ENCODE measurements at places on chromosomes 16 and 17.

- DNase-seq = no peak
Measured at GRCh38 chr16:1435921-1436697, 5.2 kb downstream of the PERCC1 start.

DNA sequence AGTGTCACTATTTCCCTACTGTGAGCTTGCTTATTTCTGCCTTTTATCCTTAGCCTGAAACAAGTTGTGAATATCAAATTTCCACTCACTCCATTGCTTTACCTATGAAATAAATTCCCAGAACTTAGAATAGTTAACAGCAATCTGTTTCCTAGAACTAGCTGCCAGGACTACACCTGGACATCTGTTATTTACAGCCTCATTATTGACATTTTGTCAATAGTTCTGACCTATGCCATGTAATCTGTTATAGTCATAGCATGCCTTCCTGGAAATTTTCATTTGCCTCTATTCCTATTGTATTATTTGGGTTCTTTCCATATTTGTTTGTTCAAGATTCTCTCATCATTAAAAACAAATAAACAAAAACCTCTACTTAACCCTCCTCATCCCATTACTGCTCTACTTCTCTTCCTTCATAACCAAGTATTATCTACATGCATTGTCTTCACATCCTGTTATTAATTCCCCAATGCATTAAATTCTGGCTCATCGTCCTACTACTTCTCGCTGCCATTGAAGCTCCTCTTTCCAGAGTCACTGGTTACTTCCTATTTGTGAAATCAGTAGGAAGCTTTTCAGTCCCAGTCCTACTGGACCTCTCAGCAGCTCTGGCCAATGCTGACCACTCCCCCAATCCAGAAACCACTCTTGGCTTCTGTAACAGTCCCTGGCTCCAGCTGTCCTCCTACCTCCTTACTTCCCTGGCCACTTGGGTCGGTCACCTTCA is 55.3 kb downstream of the PIGL start:
- no peak for DNase-seq

DNA sequence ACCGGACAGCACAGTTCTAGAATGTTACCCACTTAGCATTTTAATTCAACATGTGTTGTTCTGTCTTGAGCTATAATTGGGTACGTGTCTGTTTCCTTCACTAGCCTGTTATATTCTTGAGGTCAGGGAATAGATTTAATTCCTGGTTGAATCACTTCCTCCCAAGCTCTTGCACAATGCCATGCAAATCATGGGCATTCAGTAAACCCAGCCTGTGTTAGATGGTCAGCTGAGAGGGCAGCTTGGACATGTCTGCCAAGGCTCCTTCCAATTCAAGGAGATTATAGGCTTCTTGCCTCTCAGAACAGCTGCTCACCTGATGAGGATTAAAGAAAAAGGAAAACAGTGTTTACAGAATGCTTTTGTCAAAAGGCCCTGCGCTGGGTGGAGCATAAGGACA is 12.6 kb downstream of the C1QTNF1 start:
- DNase-seq = peak; percentile 72

- DNase-seq = no peak
Measured at GRCh38 chr16:77373726-77374125, 61.1 kb downstream of the ADAMTS18 start.

DNA sequence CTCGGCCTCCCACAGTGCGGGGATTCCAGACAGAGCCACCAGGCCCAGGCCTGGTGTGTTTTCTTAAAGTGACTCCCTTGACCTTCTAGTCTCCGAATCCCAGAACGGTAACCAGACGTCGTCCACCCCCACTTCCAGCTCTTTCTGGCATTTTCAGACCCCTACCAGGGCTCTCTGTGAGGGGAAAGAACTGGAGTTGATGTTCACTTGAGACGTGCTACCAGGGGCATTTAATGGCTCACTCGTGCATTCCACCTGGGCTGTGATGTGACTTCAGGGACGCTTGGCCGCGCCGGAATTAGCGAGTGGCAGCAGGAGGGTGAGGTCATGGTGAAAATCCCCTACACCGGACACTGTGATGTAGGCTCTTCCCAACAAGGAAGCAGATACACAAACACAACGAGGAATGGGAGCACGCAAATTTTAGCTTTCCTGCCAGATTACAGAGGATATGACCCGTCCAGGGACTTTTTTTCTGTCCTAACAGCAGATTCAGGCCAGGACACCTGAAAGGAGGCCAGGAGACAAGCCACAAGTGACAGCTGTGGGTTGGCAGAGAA is 1.1 kb upstream of the GNA13 start:
- no peak for DNase-seq

DNA sequence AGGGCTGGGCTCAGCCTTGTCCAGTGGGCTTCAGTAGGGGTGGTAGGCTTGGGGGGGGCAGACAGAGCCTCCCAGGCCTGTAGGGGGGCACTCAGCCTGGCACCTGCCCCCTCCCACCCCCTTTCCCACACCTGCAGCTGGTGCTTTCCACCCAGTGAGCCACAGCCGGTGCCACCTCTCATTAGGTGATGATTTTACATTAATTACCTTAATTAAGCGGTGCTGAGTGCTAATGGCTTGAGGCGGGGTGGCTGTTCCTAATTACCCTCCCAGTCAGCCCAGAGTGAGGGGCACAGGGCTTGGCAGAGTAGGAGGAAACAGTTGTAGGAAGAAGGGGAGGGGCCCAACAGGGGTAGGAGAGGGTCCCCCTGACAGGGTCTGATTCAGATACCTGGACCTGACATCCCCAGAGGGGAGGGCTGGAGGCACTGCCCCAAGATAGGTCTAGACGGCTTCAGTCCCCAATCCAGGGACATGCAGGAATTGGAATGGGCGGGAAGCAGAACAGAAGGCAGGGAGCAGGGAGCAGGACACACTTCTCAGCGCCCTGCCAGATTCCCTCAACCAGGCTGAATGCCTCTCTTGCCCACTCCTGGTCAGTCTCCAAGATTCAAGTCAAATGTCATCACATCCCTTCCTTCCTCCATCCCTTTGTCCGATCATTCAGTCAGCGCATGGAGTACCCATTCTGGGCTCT is 26.5 kb upstream of the PHF12 start:
- no peak for DNase-seq

DNA sequence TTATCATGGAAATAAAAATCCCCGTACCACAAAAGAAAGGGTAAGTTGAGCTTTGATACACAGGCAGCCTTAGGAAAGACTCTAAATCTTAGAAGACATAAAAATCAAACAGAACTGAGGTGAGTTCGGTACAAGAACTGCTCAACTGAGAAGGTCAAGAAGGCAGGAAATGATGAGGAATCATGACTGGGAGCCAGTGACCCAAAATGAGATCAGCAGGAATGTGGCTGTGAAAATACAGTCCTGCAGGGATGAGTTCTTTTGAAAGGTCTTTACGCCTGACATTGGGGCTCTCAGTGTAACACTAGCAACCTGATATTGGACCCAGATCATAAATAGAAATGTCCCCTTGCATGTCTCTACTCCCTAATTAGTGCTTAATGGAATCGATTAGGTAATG is 56.3 kb upstream of the CDH11 start:
- DNase-seq = no peak

DNA sequence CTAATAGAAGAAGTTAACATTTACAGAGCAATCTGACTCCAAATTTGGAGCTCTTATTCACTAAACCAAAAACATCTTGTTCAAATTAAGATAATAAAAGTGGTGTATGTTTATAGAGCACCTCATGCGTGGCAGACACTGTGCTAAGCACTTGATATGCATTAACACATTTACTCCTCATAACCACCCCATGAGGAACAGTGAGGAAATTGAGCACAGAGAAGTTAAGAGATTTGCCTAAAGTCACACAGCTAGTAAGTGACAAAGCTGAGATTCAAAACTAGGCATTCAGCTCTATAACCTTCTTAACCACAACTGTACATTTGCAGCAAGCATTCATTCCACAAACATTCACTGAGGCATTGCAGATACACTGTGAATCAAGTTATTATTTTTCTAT is 94.0 kb downstream of the VAT1L start:
- DNase-seq = no peak

DNA sequence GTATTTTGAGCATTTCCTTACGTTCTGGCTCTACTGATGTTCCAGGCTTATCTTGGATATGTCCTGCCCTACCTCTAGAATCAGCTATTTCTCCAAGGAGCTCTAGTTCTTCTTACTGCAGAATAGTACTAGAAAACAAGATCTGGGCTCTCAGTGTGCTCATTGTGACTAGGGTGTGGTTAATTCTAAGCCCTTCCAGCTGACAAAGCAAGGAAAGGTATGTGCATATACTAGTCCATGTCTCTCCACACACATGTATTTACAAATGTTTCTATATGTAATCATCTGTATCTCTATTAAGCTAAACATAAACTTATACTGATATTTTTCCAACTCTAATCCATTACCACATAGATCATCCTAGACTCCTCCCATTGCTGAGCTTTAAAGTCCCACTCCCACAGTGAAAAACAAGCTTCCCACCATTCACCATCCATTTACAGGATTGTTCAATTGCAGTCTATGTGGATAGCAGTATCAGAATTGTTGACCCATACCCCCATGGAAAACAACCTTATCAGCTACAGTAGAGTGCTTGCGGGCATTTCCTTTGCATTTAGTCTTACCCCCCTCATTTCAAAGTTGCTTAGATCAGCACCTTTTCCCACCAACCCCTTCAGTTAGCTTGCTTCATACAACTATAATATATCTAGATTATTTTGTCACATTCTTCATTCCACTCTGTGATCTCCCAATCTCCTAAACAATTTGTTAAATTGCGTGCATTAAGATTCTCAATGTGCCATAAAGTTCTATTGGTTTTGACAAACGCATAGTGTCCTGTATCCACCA is 194.5 kb downstream of the SOX9 start:
- no peak for DNase-seq

- DNase-seq = no peak
Measured at GRCh38 chr16:69926241-69926640, 24.9 kb upstream of the CLEC18A start.

DNA sequence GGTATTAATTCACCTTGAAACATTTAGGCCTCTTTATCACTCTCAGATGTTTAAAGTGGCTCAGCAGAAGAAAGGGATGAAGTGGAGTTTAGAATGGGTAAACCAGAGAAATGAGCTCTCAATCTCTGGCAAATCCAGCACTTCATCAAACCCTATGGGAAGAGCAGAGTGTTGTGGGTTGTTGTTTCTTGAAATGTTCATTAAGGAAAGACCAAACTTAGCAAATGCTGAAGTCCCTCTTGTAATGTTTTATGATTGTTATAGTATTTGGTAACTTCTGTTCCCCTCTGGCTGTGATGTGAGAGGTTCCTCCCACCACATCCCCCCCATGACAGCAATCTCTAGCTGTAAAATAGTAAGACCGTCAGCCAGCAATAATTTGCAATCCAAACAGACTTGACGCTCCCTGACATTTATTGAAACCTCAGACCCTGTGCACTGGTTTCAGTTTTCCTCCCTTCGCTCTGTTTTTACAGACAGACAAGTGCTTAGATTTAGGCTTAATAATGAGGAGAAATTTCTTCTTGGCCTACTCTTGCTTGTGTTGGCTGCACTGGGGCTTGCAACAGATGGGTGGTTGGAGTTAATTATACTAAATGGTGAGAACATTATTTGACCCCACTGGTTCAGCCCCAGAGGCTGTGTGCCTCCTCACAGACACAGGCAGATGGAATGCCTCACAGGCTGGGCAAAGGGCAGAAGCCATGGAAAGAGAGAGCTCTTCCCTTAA is 609.4 kb upstream of the SOX9 start:
- no peak for DNase-seq

GRCh38 chr16:10936272-10936984 is 5.8 kb downstream of the DEXI start:
- DNase-seq = no peak

DNA sequence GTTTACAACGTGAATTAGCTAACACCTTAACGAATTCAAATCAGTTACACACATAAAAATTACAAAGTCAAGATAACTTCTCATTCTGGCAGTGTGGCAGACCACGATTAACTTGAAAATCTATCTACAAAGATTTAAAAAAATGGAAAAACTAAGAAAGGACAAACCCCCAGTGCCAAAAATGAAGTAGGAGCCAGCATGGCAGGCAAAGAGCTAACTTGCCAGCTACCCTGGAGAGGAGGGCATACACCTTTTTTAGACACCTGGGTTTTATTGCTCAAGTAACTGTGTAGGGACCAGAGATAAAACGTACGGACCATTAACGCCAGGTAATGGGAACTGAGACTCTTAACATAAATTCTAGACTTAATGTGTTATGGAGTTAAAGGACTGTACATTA is 2.5 kb downstream of the TAF15 start:
- no peak for DNase-seq

DNA sequence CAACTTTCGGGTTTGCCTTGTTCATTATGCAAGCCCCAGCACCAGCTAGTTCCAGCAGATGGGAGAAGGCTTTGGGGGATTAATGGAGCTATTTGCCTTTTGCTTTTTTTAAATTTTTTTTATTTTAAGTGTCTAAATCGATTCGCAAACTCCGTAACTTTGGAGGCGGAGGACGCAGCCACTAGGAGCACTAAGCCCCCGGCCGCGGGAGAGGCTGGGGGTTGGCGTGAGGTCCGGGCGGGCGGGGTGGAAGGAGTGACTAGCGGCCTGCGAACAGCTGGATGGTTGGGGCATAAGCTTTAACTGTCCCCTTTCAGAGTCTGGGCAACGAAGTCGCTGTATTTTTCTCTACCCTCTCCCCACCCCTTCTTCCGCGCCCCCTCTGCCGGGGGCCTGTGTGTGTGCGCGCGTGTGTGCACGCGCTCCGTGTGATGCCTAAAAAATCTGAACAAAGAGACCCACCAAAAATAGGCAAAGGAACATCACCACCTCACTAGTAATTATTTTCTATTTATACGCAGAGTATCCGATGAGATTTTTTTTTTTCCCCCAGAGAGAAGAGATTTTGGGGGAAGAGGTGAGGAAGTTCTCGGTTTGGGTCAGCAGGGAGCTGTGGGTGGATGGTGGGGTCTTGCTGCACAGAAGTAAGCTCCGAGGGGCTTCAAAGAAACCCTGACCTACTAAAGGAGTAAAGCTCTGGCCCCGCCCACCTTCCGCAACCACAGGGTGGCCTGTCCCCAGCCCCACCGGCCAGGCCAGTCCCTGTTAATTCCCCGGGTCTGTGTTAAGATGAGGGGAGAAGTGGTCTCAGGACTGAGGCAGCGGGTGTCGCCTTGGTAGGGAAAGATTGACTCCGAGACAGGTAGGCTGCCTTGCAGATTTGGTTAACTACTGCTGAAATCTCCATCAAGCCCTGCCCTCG is 2.3 kb downstream of the SHISA9 start:
- no peak for DNase-seq

DNA sequence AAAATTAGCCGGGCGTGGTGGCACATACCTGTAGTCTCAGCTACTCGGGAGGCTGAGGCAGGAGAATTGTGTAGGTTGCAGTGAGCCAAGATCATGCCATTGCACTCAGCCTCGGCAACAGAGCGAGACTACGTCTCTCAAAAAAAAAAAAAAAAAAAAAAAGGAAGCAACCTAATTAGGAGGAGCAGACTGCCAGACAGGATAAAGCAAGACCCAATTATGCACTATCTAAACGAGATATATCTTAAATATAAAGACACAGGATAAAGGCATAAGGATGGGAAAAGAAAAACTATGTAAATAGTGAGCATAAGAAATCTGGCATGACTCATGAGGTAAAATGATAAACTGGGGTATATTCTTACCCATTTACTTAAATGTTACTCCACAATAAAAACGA is 4.9 kb downstream of the TXNDC11 start:
- DNase-seq = no peak

Data from fibroblast of skin of scalp (primary cell).